Ascending aorta (tissue), 2 donors: ENCODE measurements at places on chromosomes 3 and 15.

DNA sequence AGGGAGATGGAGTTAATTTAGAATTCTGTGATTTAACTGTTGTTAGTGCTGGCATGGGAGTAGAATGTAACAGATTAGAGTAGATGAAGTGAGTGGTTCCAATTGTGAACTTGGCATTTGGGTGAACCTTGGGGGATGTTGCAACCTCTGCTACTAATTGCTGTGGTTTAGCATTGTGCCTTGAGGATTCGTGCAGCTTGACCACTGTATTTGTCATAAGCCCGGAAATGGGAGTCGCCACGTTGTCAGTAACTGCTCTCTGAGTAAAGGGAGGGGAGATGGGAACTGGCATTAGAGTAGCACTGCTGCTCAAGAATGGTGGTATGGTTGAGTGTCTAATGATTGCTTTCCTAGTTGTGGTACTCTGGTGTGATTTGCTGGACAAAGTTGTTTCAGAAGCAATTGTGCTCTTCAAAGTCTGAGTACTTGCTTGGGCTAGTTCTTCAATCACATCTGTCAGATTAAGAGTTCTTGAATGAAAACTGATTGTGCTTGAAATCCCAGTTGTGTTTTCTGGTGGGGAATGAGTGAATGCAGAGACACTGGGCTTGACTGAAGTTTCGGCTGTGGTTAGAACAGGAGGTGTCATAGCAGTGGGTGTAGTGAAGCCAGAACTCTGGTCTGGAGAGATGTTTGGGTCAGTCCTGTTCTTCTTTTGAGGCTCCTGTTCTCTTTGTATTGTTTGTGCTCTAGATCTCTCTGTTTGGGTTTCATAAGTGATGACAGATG lies 15.4 kb downstream of the IGSF10 start:
- no peak for DNase-seq

DNA sequence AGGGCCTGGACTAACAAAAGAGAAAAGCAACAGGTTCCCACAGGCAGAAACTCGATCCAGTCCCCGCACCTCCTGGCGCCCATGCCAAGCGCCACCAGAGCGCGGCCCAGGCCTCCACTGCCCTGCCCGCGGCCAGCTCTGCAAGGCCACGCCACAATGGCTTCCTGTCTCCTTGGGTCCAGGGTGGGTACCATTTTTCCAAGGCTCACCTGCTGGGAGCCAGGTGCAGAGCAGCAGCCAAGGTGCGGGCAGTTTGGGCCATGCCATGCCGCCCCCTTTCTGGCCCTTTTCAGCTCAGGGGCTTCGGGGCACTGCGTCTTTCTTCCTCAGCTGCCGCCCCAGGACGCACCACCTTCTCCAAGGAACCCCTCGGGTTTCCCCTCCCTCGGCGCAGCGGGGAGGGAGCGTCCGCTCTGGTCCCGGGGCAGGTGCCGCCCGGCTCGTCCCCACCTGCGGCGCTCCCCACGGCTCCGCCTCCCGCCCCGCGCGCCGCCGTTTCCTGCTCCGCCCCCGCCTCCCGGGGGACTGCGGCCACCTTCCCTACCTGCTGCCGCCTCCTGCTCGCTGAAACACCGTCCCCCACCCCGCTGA lies at the start of gene ILDR1:
TSS of gene ILDR1 (minus strand) at position 437 of the 591 bp plus-strand sequence. CDS start at position 267, 170 bp downstream.
- no peak for DNase-seq

DNA sequence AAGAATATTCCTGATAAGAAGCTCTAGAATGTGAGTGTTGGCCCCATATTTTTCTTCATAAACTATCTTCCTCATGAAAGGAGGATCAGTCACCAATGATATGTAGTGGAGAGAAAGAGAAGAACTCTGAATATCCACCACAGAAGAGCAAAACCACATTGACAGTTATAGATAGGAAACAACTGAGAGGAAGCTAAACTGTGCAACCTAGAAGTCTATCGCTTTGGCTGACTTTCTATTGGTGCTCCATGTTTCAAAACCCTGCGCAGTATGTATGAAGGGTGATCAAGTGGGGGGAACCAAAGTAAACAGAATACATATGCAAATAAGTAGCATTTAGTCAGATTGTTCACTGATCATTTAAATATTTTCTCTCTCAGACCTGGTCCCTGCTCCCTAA lies 41.0 kb upstream of the ZNF280D start:
- no peak for DNase-seq

GRCh38 chr3:69740103-69741021 lies 1.1 kb downstream of the MITF start:
- DNase-seq, result no peak

GRCh38 chr3:99579965-99580364 lies 58.4 kb upstream of the COL8A1 start:
- no peak for DNase-seq
